Diencephalon (tissue), 1 donor: ENCODE measurements at places on chromosomes 6 and 20. TPM values are rescaled to one million over a fixed set of nuclear protein-coding genes. Genes with fewer than 3 reads are reported as not detected.

The C6orf15 gene
- not detected for total RNA-seq

The DACT2 gene
- 4.6 TPM for total RNA-seq

The EPPIN gene
- not detected for total RNA-seq

The NR2E1 gene
- 11.1 TPM for total RNA-seq

The RSPO3 gene
- total RNA-seq, result 3.7 TPM

The PI3 gene
- total RNA-seq, result not detected

The VSTM2L gene
- total RNA-seq, result 55.1 TPM

The COL12A1 gene
- 8.3 TPM for total RNA-seq

The NINL gene
- total RNA-seq, result 22.1 TPM

The CLIC5 gene
- 6.9 TPM for total RNA-seq

The RAD21L1 gene
- total RNA-seq, result not detected

The ISM1 gene
- total RNA-seq, result 2.8 TPM

The OXT gene
- 46.4 TPM for total RNA-seq

The ZDHHC14 gene
- 20.8 TPM for total RNA-seq

The TFAP2D gene
- total RNA-seq, result 0.92 TPM

The TBXT gene
- total RNA-seq, result not detected

The NT5DC1 gene
- total RNA-seq, result 6.5 TPM

The TFAP2B gene
- total RNA-seq, result 0.46 TPM

The MEI4 gene
- 2.1 TPM for total RNA-seq

The UBD gene
- total RNA-seq, result not detected

The SOX4 gene
- 275 TPM for total RNA-seq

The FBXL4 gene
- total RNA-seq, result 30.0 TPM

The SPATS1 gene
- 1.2 TPM for total RNA-seq

The TTI1 gene
- 27.2 TPM for total RNA-seq

The KIAA0408 gene
- total RNA-seq, result 105 TPM

The SYCP2L gene
- 6.9 TPM for total RNA-seq

The CRISP3 gene
- total RNA-seq, result not detected

The LPA gene
- 7.6 TPM for total RNA-seq

The ZC2HC1B gene
- not detected for total RNA-seq

The ARHGAP40 gene
- total RNA-seq, result not detected

The KHDC1L gene
- 0.69 TPM for total RNA-seq

The L3MBTL1 gene
- total RNA-seq, result 34.8 TPM

The CNR1 gene
- total RNA-seq, result 162 TPM

The DDO gene
- 1.8 TPM for total RNA-seq

The ZNF343 gene
- total RNA-seq, result 18.0 TPM

The POU5F1 gene
- not detected for total RNA-seq

The BAK1 gene
- total RNA-seq, result 6.9 TPM

The PSORS1C2 gene
- total RNA-seq, result not detected

The HTR1E gene
- total RNA-seq, result 3.7 TPM

The LGSN gene
- total RNA-seq, result under 0.01 TPM

The FAM135A gene
- 116 TPM for total RNA-seq

The LIN28B gene
- 4.2 TPM for total RNA-seq

The EFCAB8 gene
- total RNA-seq, result not detected

The DEFB124 gene
- total RNA-seq, result not detected

The TRIM40 gene
- total RNA-seq, result not detected

The MRAP2 gene
- total RNA-seq, result 30.4 TPM

The C6orf132 gene
- 0.23 TPM for total RNA-seq

The DLL1 gene
- total RNA-seq, result 11.3 TPM

The ANKRD60 gene
- total RNA-seq, result not detected

The EYA4 gene
- 3.5 TPM for total RNA-seq

The OR12D3 gene
- total RNA-seq, result not detected

The PIGT gene
- 25.8 TPM for total RNA-seq

The CST2 gene
- total RNA-seq, result not detected

The RAET1L gene
- 0.23 TPM for total RNA-seq

The SLC24A3 gene
- 50.5 TPM for total RNA-seq

The BICRAL gene
- 19.4 TPM for total RNA-seq

The RTF2 gene
- total RNA-seq, result 56.1 TPM

The YTHDF1 gene
- total RNA-seq, result 24.9 TPM

The RTEL1 gene
- total RNA-seq, result 8.8 TPM

The SAMD5 gene
- 26.3 TPM for total RNA-seq
